Hindlimb muscle (tissue), 1 donor: ENCODE measurements at places on chromosomes 3 and 15. TPM values are rescaled to one million over a fixed set of nuclear protein-coding genes. Genes with fewer than 3 reads are reported as not detected.

GRCh38 chr3:105174017-105174615 lies 192.6 kb upstream of the ALCAM start:
- no peak for DNase-seq

DNA sequence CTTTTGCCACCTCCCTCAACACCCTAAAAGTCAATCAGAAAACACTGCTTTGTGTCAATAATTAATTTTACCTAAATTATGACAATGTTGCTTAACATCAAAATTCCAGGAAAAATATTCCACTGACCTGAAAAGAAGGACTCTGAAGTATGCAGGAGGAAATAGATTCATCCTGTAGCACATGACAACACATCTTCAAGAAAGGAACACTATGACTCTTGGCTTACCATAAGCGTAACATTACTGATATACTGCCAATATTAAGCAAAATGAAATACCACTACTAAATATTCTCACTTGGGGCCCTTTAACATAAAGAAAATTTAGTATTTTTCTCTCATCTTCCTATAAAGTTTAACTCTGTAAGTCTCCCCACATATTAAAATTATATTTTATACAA lies 9.6 kb downstream of the SUCLG2 start:
- DNase-seq = no peak

- DNase-seq = no peak
Observed at GRCh38 chr3:129482721-129483120, 42.7 kb downstream of the IFT122 start.

Gene TIMP4
- polyA plus RNA-seq = 2.1 TPM

GRCh38 chr15:41004490-41004889 lies 51.2 kb downstream of the CHAC1 start:
- no peak for DNase-seq

- DNase-seq = no peak
Observed at GRCh38 chr15:60340207-60340921, 57.4 kb downstream of the ANXA2 start.

- no peak for DNase-seq
Observed at GRCh38 chr15:52658955-52659354, 20.2 kb downstream of the ATOSA start.

Gene FOXB1
- not detected for polyA plus RNA-seq

Gene GOLGA8G
- polyA plus RNA-seq = not detected

Gene MED12L
- 9.7 TPM for polyA plus RNA-seq

Gene OIP5
- 3.4 TPM for polyA plus RNA-seq
